ENCODE measurements at places on chromosomes 5 and 9.
A peak's percentile ranks its signal among the peaks of the same experiment; 100 is the strongest.

GRCh38 chr9:8816361-8816760 lies 1016.8 kb upstream of the DMAC1 start:
- DNase-seq: no peak

DNA sequence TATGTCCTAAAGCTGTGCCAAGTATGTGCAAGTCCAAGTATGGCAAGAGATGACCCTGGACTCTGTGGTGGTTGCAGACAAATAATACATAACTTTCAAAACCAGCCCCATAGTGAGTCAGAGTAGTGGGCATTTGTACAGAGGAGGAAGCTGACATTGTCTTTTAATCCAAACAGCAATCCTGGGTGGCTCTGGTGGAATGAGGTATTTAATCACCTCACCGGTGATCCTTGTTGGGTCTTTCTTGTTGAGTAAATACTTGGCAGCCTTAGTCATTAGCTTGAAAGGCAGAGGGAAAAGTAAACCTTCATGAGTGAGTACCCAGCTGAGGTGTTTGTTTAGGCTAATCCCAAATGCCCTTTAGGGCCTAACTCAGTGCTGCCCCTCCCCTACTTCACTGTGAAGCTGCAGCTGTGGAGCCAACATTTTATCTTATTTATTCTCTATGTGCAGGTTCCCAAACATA lies 148.7 kb upstream of the SLC12A2 start:
- no peak for DNase-seq

DNA sequence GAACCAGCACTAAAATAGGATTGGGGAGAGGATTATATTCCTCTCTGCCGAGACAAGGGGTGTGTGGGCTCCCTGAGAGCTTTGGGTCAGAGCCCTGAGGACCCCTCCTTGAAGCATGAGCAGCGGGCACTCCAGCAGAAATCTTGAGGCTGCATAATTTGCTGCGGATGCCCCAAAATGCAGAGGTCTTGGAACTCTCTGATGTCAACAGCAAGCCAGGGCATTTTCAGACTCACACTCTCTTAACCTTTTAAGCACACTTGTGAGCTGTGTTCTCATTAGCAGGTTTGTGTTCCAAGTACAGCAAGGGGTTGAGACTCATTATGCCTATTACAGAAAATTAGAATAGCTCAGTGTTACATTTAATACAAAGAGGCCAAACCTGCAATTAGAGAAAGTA lies 513.0 kb upstream of the ADAMTS16 start:
- no peak for DNase-seq

- DNase-seq: peak; percentile 40
These were observed 5.8 kb upstream of the C5orf52 start for GRCh38 chr5:157665467-157666070.

DNA sequence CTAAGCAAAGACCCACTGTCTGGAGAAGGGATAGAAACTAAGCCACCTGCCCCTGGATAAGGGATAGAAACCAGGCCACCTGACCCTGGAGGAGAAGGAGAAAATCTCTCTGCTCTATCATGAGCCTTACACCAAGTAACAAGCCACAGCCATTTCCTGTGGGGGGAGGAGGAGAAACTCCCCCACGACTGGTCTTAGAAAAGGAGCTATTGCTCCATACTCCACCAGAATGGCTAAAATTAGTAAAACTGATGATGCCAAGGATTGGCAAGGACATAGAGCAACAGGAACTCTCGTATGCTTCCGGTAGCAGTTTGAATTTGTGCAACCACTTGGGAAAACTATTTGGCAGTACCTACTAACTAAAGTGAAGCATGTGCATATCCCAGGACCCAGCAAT lies 70.8 kb downstream of the ACTL7B start:
- no peak for DNase-seq

DNA sequence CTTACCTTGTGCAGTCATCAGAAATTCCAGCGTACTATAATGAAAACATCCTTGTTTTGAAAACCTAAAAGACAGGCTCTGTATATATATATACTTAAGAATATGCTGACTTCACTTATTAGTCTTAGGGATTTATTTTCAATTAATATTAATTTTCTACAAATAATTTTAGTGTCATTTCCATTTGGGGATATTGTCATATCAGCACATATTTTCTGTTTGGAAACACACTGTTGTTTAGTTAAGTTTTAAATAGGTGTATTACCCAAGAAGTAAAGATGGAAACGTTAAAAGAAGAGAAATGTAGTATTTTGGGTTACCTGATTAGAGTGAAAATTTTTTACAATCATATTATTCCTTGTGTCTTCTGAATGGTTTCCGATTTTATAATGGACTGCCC lies 131.4 kb downstream of the CDH6 start:
- no peak for DNase-seq

DNA sequence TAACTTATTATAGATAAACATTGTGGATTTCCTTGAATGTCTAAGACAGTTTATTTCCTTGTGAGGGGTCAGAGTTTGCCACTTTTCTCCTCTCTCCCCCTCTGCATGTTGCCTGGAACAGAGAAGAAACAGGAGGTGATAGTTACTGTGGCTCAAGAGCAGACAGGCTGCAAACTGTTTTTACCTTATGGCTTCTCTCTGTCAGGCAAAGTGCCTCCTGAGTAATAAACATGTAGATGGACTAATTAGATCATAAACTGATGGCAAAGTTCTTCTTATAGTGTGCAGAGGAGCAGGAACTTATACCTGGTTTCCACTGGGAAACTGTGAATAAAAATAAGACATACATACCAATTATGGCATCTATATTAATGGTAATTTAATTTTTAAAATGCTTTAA lies 133.1 kb upstream of the CDH12 start:
- DNase-seq: no peak

- DNase-seq: no peak
These were observed 51.1 kb downstream of the C9orf50 start for GRCh38 chr9:129569502-129570449.

DNA sequence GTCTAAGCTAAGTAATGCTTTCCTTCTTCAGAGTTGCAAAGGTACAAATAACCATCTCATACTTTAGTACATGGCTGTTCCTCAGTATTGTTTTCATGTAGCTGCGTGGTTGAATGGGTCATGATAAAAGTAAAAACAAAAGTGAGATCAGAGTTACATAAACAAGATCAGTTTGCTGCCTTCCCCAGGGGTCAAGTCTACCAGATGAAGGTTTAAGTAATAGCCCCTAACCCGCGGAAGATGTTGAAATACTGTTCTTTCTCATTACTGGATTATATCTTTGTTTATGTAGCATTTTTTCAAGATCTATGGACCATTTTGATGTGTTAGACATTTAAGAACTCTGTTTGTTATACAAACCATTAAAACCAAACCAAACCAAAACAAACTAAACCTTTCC lies 34.1 kb upstream of the ARRDC3 start:
- DNase-seq: no peak

Data from amniotic stem cell (primary cell).